ENCODE measurements at places on chromosomes 5 and 9.

- DNase-seq, result peak; percentile 58
Observed at GRCh38 chr5:169162407-169162806, 138.5 kb downstream of the SLIT3 start.

DNA sequence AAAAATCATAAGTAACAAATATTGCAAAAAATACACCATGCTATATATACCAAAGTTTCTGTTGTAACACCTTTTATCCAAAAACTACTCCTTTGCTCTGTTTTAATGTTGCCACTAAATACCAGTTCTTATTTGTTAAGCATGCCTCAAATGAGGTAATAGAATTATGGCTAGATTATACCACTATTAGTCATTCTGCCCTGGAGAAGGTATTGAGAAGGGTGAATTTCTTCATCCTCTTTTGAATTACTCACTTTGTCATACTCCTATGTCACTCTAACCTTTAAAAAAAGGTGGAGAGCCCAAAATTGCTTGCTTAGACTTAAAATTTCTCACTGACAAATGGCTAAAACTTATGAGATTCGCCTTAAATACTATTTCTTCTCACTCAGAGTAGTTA is 750.9 kb downstream of the MAT2B start:
- no peak for DNase-seq

DNA sequence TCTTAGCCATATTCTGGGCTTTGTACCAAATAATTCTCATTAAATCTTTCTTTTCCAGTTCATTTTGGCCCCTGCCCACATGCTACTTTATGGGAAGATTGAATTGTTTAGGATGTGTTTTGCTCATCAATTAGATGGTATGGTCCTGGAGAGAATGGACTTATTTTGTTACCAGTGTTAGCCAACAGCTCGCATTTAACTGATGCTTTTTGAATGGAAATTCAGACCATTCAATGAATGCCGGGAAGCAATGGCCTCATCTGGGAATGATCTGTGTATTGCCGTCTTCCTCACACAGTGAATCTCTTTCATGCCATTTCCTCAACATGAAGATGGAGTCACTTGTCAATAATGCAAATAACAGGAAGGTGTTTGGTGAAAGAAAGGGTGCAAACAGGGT is 370.6 kb upstream of the PIK3R1 start:
- no peak for DNase-seq

GRCh38 chr5:33146881-33147280 is 293.9 kb upstream of the TARS1 start:
- peak; percentile 14 for DNase-seq

DNA sequence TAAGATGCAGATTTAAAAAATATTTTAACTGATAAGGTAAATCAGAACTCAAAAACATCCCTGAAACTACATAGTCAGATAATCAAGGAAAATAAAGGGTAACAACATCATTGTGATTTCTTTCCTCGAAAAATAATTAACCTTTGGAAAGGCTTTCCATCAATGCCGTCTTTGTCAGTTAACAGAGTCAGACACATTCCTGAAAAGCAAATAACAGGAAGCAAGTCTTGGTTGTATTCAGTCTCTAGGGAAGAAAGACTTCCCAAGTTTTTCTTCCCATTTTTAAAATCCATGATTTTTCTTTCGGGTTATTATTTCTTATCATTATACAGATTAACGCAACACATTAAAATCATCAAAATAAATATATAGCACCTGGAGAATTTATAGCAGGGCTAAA is 256.4 kb upstream of the CDH6 start:
- DNase-seq, result no peak
